ENCODE measurements at places on chromosomes 4 and X. TPM values are rescaled to one million over a fixed set of nuclear protein-coding genes. Genes with fewer than 3 reads are reported as not detected.

SLC10A6 gene
- total RNA-seq = 28.2 TPM

MAB21L2 gene
- 0.25 TPM for total RNA-seq

DNA sequence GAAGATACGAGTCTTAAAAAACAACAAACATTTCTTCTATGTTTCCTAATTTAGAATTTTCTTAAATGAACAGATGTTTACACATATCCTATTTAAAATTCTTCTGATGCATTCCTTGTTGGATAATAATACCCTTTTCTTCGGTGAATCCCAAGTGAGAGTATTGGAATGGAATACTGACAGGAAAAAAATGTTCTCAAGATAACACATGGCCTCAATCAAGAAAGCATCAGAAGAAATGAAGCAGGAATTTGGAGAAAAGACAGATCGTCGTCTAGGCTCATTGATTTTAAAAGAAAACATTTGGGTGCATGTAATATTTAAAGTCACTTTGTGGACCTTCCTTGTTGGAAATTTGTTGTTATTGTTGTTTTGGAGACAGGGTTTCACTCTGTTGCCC is 196.9 kb upstream of the ANK2 start:
- DNase-seq = no peak

DNA sequence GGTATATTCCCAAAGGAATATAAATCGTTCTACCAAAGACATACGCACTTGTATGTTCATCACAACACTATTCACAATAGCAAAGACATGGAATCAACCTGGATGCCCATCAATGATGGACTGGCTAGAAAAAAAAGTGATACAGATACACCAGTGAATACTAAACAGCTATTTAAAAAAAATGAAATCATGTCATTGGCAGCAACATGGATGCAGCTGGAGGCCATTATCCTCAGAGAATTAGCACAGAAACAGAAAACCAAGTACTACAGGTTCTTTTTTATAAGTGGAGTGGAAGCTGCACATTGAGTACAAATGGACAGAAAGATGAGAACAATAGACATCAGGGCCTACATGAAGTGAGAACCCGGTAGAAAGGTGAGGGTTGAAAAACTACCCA is 81.4 kb downstream of the ANTXR2 start:
- DNase-seq = no peak

GRCh38 chr4:173171098-173171497 is 2.5 kb downstream of the GALNT7 start:
- no peak for DNase-seq

DNA sequence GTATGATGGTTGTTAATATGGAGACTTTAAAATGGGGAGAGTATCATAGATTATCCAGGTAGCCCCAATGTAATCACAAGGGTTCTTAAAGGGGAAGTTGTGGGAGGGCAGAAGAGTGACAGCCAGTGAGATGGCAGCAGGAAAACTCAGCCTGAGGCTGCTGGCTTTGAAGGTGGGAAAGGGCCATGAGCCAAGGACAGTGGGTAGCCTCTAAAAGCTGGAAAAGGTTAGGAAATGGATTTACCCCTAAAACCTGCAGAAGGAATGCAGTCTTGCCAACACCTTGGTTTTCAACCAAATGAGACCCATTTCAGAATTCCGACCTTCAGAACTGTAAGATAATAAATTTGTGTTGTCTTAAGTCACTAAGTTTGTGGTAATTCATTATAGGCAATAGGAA is 68.8 kb upstream of the BLTP1 start:
- DNase-seq = no peak

Data from vagina (tissue), 2 donors.